Chondrocyte (in vitro differentiated cells): ENCODE measurements at places on chromosomes 2 and 18.

DNA sequence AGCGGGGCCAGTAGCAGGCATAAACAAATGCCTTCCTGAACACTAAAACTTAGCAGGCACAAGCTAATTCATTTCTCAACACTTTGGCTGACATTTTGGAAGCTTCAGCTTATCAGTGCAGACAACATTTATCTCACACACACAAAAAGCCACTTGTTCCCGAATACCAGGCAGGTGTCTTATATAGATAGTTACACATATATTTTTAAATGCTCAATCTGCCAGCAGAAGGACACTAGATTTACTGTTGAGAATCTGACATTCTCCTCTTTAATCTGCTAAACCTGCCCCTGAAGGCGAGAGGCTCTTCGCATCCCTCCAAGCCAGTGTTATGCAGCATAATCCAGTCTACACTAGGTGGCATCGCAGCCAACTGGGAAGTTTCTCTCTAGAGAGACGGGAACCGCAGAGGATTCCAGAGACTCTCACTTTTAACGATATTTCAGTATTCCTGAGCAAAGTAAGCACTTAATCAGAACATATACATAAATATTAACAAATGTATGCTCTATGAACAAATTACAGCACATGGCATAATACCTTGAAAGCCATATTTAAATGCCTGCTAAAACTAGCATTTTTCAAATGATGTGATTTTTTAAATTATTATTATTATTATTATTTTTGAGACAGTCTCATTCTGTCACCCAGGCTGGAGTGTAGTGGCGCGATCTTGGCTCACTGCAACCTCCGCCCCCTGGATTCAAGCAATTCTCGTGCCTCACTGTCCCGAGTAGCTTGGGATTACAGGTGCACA lies 90.2 kb upstream of the SCG2 start:
- no peak for DNase-seq

DNA sequence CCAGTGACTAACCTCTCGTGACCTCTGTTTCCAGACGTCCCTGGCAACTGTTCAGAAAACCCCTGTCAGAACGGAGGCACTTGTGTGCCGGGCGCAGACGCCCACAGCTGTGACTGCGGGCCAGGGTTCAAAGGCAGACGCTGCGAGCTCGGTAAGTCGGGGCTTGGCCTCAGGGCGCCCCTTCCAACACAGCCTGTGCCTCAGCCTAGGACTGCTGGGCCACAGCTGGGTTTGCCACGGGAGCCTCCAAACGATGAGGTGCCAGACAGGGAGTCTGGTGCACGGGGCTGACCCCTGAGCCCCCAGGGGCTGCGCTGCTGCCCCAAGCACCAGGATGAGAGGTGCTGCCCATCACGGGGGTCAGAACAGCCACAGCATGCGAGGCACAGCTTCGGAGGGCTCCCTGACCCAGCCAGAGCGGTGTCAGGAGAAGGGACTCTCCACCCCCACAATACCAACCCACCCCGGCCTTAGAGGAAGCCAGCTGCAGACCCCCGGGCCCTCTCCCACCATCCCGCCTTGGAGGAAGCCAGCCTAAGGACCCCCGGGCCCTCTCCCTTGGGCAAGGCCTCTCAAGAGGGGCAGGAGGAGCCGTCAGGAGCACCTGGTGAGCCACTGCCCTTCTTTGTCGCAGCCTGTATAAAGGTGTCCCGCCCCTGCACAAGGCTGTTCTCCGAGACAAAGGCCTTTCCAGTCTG lies 20.3 kb downstream of the MTERF4 start:
- no peak for DNase-seq

DNA sequence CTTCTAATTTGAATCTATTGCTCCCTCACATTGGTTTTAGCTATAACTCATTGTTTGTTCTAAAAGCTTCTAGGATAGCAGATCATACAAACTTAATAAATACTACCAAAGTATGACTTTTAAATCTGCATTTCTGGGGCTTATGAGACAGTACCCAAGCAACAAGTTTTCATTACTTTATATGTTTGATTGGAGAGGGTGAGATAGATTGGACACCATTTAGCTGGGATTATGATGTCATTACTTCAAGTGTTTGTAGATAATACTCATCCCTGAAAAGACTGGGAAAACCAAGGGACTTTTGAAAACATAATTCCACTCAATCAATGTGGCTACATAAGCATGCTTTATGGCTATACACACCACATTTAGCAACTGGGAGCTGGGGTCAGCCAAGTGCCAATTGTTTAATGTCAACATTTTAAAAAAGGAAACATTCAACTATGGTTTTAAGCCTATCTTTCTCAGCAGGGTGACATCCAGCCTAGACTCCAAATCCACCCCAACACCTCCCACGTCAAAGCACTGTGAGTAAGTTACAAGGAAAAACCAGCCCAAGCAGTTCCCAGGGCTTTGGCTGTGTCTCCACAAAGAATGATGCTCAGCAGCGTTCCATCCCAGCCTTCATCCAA lies 119.9 kb downstream of the ETAA1 start:
- no peak for DNase-seq

GRCh38 chr2:221200184-221200839 lies 371.8 kb downstream of the EPHA4 start:
- DNase-seq: no peak

- DNase-seq: no peak
These were observed 247.9 kb upstream of the SYT4 start for GRCh38 chr18:43525169-43525568.

DNA sequence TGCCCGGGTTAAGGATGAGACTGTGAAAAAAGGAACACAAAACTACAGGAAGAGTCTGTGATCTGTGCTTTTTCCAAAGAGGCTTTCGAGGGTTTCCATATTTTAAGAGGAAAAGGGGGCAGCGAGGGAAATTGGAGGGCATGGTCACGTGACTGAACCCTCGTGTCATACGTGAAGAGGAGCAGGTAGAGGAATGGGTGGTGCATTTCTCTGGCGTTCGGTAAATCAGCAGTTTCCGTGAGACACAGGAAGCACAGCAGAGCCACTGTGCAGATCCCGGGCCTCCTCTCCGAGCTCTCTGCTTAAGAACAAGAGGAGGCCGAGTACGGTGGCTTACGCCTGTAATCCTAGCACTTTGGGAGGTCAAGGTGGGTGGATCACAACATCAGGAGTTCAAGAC lies 219.7 kb downstream of the NDUFA10 start:
- DNase-seq: no peak

GRCh38 chr2:150531591-150531990 lies 44.1 kb upstream of the RND3 start:
- DNase-seq: no peak

DNA sequence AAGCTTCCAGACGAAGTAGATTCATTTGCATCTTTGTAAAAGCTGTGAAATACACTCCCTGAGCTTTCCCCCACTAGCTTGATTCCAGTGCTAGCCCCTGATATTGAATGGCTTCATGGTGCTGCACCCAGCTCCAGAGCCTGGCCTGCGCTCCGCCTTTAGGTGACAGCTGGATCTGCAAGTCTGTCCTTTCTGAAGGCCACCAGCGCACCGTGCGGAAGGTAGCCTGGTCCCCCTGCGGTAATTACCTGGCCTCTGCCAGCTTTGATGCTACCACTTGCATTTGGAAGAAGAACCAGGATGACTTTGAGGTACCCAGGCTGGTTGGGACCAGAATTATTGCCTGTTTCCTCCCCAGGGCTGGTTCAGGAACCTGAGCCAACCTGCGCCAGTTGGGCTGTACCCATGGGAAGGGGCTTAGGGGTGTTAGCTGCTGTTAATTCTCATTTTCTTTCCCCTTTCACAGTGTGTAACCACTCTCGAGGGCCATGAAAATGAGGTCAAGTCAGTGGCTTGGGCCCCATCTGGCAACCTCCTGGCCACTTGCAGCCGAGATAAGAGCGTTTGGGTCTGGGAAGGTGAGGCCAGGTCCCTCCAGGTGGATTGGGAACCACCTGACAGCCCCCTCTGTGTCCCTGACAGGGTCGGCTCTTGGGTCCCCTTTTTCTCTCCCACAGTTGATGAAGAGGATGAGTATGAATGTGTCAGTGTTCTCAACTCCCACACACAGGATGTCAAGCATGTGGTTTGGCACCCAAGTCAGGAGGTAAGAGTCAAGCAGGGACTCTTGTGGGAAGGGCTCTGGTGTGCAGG lies 1.3 kb downstream of the CIAO1 start:
- no peak for DNase-seq

DNA sequence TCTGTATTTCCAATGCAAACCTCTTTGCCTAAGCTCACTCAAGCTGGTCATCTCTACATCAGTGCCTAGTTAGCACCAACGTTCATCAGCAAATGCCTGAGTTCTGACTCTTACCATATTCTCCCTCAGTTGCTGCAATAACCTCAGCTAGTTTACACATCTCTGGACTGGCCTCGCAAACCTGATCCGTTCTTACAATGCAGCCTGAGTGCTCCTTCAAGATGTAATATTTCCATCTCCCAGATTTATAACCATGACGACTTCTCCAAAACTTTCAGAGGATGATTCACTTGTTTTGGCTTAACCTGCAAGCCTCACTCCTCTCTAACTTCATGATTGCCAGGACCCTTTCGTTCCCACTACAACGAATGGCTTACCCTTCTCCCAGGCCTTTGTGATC lies 69.7 kb downstream of the DIPK1C start:
- DNase-seq: no peak
